KBM-7 (cell line): ENCODE measurements at places on chromosomes 7 and 10.

DNA sequence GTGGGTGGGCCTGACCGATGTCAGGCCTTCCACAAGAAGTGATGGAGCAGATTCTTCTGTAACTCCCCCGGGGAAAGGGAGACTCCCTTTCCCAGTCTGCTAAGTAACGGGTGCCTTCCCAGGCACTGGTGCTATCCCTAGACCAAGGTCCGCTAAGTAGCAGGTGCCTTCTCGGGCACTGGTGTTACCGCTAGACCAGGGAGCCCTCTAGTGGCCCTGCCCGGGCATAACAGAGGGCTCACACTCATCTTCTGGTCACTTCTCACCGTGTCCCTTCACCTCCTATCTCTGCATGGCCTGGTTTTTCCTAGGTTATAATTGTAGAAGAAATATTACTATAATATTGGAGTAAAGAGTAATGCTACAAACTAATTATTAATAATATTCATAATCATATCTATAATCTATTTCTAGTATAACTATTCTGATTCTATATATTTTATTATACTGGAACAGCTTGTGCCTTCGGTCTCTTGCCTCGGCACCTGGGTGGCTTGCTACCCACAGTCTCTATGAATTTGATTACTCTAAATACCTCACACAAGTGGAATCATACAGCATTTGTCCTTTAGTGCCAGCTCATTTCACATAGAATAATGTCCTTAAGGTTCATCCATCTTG lies 1378.7 kb downstream of the XPNPEP1 start:
- peak; percentile 46 for DNase-seq

DNA sequence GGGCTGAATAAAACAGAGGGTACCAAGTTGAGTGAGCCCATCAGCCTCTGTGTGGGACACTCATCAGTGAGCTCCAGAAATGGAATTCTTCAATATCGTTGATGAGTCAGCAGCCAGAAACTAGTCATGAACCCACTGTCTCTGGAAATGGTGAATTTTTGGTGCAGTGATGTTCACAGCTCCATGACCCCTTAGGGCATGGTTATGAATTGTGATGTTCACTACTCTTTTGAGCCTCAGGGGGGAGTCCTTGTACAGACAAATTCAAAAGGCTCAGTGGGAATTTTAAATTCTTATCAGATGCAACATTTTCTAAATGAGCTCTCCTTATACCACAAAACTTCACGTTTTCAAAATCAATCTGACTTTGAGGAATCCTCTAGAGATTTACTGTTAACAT lies 335.7 kb downstream of the PHTF2 start:
- DNase-seq: peak; percentile 33

DNA sequence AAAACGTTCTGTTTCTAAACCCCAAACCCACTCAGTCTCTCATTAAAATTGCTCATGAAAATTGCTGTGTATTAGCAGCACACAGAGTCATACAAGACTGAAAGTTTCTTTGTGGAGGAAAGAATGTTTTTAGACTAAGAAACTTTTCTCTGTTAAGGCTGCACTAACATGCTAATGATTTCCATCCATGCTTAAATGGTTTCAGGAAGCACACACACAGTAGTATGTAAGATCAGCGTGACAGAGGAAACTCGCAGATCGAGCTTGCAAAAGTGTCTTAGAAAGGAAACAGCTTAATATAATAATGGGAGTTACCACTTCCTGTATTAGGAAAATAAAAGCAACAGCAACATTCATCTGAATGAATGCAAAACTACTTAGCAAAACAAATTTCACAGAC lies 112.7 kb downstream of the ICA1 start:
- peak; percentile 32 for DNase-seq

GRCh38 chr7:151168003-151168786 lies 701 bp upstream of the GBX1 start:
- DNase-seq: peak; percentile 81
